ENCODE measurements at places on chromosomes 13 and 19.

DNA sequence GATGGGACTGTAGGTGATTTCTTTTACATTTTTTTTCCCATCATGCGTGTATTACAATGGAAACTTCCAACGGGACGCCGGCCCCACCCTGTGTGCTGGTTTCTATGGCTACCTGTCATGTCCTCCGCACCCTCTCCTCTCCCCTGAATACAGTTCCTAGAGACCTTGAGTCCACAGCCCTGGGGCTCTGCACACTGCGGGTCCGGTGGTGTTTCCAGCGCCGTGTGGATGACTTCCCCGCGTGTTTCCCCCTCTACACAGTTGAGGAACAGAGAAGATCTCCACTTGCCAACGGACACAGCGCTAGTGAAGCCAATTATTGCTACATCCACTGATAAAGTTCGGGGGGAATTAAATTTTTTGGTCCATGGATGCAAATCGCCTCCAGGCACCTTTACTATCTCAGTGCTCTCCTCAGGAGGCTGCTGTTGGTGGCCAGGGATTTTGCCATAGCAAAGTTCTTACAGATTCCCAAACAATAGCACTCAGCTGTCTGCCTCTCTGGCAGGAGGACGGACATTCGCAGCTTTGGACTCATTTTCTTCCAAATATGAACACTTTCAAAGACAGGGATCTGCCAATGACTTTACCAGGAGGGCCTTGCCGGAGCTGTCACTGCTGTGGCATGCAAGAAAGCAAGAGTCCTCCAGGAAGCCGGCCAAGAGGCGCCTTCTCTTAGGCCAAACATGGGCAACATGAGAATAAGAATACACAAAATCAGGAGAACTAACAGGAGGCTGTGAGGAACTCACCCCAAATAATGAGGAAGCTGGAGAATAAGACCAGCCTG, 39.3 kb upstream of the GAS6 start:
- no peak for DNase-seq

DNA sequence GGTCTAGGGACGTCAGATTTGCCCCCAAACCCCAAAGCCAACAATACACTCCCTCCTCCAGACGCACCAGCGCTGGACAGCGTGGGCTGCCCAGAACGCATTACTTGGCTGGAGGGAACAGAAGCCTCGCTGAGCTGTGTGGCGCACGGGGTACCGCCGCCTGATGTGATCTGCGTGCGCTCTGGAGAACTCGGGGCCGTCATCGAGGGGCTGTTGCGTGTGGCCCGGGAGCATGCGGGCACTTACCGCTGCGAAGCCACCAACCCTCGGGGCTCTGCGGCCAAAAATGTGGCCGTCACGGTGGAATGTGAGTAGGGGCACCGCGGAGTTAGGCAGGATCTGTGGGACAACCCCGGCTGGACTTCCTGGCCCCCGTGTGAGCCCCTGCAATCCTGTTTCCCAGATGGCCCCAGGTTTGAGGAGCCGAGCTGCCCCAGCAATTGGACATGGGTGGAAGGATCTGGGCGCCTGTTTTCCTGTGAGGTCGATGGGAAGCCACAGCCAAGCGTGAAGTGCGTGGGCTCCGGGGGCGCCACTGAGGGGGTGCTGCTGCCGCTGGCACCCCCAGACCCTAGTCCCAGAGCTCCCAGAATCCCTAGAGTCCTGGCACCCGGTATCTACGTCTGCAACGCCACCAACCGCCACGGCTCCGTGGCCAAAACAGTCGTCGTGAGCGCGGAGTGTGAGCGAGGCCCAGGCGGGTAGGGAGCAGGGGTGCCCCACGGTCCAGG, 4.0 kb downstream of the ICAM5 start:
- DNase-seq: no peak

- DNase-seq: no peak
Observed at GRCh38 chr13:42538996-42539395, 35.0 kb upstream of the TNFSF11 start.

DNA sequence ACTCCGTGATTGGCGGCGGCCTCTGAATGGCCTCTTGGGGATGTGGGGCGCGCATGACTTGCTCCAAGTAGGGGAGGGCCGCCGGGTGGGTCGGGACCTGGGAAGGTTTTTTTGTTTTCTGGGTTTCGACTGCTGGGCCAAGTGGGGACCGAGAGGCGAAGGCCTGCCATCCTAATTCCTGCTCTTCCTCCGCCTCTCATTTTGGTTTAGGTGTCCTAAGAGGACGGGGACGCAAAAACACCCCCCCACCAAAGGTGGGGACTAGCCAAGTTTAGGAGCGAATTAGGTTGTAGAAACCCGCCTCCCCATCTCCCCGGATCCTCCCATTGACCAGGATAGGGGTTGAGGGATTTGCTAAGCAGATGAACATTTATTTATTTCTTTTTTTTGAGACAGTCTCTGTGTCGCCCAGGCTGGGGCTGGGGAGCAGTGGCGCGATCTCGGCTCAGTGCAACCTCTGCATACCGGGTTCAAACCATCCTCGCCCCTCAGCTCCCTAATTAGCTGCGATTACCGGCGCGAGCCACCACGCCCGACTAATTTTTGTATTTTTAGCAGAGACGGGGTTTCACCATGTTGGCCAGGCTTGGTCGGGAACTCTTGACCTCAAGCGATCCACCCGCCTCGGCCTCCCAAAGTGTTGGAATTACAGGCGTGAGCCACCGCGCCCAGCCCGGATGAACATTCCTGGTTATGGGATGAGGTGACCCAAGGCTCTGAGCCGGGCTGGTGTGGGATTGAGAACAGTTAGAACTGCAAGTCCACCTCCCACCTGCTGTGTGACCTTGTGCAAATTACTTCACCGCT, 838 bp downstream of the PPP2R1A start:
- no peak for DNase-seq

DNA sequence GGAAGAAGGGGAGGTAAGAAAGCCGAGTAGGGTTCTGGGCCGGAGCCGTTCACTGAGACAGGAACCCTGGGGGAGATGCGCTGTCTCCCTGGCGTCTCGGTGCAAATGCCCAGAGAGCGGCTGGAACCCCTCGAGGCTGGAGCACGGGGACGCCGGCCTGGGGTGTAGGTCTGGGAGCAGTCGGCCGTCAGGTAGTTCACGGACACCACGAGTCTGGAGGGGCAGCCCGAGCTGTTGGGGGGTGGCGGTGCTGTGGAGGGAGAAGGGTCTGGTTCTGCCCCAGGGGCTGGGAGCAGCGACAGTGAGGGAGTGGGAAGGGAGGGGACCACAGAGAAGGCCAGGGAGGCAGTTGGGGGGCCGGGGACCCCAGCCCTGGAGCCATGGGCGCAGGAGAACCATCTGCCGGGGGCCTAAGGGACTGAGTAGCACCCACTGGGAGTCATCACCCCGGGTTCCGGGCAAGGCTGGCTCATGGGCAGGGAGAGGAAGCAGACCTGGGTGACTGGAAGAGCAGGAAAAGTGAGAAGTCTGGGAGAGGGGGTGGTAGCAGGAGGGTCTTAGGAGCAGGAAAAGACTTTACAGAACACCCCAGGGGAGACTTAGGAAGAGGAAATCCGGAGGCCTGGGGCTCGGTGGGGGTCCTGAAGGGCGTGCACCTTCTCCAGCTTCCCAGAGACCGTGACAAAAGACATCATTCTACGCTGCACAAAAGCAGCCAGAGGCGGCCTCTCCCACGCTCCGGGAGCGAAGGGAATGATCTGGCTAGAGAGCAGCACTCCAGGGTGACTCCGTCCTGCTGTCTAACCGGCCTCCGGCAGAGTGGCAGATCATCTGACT, 173.1 kb upstream of the SOX1 start:
- no peak for DNase-seq

GRCh38 chr19:1491114-1491848, at the start of gene REEP6:
TSS of gene REEP6 (plus strand) at chr19:1491181. CDS start at chr19:1491270, 89 bp downstream.
- DNase-seq: no peak

DNA sequence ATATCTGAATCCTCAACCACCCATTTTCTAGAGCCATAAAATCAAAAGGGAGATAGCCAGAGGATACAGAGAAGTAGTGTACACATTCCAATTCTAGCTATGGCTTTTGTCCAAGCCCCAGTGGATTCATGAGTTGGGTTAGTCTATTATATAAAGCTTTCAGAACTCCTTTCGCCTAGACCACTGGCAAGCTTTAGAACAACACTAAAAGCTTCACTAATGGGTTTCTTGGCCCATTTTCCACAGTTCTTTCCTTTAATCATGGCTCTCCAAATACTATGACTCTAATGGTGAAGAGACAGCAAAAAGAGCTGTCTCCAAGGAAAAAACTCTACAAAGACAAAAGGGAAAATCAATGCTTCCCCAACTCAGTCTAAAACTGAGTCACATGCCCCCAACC, 48.2 kb upstream of the SLITRK5 start:
- no peak for DNase-seq

- no peak for DNase-seq
Observed at GRCh38 chr19:1354970-1355567, 28.6 kb upstream of the NDUFS7 start.

GRCh38 chr13:47816831-47817230, 184.2 kb downstream of the SUCLA2 start:
- no peak for DNase-seq

- DNase-seq: no peak
Observed at GRCh38 chr19:7817801-7818200, 12.2 kb upstream of the EVI5L start.

All from stimulated activated CD4-positive, alpha-beta T cell treated with anti-CD3 and anti-CD28 coated beads, Interleukin-12 subunit alpha, Interleukin-12 subunit beta, amount 100 ng/mL, for 4 hours (primary cell).